Esophagus squamous epithelium (tissue), 5 donors: ENCODE measurements at places on chromosomes 13 and 19.

GRCh38 chr13:102825400-102825799, 20.4 kb upstream of the ERCC5 start:
- no peak for DNase-seq

DNA sequence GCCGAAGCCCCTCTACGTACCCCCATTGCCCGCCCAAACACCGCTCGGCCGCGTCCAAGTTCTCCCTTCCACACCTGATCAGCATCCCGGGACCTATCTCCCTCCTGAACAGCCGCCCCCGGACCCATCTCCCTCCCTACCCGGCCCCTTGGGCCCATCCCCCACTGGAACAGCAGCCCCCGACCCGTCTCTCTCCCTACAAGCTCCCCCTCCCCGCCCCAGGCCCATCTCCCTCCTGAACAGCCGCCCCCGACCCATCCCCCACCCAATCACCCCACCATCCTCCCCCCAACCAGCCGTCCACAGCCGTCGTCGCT, 610 bp downstream of the ZSCAN1 start:
- DNase-seq = no peak

GRCh38 chr19:6509118-6509971, 7.2 kb upstream of the TUBB4A start:
- no peak for DNase-seq

- no peak for DNase-seq
Observed at GRCh38 chr13:41639237-41639904, 182.0 kb downstream of the RGCC start.

DNA sequence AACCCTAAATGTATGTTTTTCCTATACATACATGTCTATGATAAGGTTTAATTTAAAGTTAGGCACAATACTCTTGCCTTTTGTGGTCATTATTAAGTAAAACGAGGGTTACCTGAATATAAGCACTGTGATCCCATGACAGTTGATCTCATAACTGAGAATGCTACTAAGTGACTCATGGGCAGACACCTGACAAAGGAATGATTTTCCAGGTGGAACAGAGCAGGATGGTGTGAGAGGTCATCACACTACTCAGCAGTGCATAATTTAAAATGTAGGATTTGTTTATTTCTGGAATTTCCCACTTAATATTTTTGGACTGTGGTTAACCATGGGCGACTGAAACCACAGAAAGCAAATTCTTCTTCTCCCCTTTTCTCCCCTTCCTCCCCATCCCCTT, 178.9 kb downstream of the UGGT2 start:
- DNase-seq = no peak

- no peak for DNase-seq
Observed at GRCh38 chr13:95643936-95644598, 439 bp downstream of the DZIP1 start.

DNA sequence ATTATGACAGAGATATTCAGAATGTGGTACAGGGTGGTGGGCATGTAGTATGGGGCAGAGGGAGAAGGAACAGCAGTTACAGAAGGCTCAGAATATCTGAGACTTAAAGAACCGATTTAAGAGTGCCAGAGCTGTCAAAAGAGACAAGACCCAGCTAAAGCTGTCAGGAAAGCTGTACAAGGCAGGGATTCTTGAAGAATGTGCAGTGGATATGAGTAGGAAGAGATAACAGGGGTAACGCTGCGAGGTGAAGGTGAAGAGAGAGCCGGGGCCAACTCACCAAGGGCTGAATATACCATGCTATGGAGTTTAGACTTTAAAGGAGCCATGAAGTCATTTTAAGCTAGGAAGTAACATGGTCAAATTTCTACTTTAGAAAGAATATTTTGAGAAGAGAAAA, 381.0 kb downstream of the DIAPH3 start:
- no peak for DNase-seq

- no peak for DNase-seq
Observed at GRCh38 chr13:63025741-63026140, 1610.1 kb upstream of the PCDH20 start.

DNA sequence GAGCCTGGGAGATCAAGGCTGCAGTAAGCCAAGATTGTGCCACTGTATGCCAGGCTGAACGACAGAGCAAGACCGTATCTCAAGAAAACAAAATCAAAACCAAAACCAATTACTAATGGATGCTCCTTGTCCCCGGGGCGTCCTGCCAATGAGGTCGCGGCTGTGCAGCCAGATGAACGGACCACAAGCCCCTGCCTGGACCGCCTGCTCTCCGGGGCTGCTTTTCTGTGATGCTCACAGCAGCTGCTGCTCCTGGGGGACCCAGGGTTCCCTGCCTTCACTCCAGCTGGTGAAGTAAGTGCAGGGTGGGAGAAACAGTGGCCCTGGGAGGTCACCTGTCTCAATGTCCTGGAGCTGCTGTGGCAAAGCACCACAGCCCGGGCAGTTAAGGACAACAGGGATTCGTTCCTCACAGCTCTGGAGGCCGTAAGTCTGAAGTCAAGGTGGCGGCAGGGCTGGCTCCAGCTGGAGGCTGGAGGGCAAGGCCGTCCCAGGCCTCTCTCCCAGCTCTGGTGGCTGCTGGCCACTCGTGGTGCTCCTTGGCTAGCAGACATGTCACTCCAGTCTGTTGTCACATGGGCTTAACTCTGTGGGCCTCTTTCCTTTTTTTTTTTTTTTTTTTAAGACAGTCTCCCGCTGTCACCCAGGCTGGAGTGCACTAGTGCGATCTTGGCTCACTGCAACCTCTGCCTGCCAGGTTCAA, 10.1 kb downstream of the COPE start:
- no peak for DNase-seq

- DNase-seq = no peak
Observed at GRCh38 chr13:44884076-44884729, 105.1 kb downstream of the NUFIP1 start.

- DNase-seq = no peak
Observed at GRCh38 chr19:51743405-51743804, 8.3 kb downstream of the FPR1 start.

- no peak for DNase-seq
Observed at GRCh38 chr13:114065926-114066774, 66.3 kb downstream of the RASA3 start.

DNA sequence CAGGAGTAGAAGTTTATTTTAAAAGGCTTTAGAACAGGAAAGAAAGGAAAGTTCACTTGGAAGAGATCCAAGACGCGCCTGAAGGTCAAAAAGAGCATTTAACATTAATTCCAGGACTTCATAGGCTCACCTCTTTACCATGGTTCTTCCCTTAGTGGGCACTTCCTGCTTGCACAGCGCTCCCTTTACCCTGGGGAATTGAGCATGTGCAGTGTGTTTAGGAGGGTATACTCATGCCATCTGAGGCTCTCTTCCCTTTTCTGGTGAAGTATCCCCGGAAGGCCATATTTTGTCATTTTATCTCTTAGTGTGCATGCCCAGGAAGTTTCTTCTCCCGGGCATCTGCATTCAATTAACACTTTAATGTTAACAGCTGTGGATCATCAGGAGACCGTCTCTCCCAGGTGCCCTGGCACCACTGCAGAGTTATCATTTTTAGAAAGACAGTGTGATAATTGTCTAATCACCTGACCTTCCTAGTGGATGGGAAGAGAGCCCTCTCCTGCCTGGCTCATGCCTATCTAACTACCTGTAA, 66.1 kb upstream of the ABCC4 start:
- no peak for DNase-seq

- DNase-seq = no peak
Observed at GRCh38 chr19:54160182-54160811, 776 bp upstream of the LENG1 start.

- no peak for DNase-seq
Observed at GRCh38 chr19:47305309-47305751, 4.3 kb upstream of the C5AR1 start.

DNA sequence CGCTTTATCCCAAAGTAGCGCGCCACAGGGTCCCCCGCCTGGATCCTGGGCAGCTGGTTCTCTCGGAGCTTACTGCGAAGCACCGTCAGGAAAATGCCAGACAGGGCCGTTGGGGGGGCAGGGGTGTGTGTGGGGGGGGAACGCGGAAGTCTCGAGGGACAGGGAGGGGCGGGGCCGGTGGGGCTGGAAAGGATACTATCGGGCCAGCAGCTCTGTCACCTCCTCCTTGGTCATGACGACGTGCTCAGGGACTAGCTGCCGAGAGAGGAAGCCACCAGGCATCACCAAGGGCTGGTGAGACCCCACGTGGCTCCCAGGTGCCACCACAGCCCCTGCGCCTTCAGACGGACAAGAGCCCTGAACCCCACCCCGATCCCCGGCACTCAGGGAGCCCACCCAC, 5.3 kb downstream of the POLR2E start:
- DNase-seq = no peak

DNA sequence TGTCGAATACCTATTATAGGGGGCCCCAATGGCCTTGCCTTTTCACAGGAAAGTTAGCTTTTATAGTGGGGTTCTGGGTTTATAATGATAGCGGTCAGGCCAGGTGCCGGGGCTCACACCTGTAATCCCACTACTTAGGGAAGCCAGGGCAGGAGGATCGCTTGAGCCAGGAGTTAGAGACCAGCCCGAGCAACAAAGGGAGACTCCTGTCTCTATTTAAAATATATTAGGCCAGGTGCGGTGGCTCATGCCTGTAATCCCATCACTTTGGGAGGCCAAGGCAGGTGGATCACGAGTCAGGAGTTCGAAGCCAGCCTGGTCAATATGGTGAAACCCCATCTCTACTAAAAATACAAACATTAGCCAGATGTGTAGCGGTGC, 7.3 kb downstream of the RPS11 start:
- DNase-seq = no peak

DNA sequence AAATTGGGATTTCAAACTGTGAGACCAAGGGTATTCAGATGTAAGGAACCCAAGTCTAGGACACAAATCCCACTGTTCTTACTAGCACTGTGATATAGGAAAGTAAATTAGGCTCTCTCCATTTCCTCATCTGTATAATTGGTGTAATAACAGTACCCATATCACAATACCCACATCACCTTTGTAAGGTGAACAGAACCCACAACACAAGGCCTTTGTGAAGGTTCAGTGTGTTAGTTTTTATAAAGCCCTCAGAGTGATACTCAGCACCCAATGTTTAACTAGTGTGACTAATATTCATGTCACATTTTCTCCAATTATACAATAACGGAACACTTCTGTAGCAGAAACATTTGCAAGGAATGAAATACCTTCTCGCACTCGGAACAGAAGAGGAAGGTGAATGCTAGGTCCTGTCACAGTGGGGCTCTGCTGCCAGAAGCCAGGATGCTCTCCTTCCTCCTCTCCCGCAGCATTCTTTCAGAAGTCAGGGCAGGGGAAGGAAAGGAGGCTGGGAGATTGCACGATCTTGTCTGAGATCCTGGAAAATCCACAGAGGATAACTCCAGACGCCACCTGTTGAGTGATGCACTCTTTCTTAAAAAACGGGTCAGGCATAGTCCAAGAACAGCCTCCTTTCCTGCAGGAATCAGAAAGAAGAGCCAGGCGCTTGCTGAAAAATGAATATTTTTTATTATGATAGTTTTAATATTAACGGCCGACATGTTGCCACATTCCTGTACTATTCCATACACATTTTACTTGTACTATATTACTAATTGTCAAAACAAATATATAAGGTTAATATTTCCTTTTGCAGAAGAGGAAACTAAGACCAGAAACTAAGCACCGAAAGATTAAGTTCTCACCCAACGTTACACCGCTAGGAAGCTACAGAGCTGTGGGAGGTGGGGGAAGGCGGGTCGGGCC, 762 bp downstream of the ZNF45 start:
- no peak for DNase-seq

- no peak for DNase-seq
Observed at GRCh38 chr13:112929783-112930055, 39.3 kb upstream of the MCF2L start.

DNA sequence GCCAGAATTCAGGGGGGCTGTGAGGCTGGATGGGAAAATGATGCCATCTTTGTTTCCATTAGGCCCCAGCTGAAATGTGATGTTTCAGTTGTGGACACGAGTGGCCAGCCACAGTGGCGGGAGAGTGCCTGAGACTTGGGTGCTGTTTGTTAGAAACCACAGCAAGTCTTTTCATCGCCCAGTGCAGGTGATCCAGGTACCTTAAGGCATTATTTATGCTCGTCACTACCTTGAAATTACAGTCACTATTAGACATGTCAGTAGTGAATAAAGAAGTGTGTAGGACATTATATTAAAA, 82.5 kb upstream of the TM9SF2 start:
- no peak for DNase-seq

- DNase-seq = no peak
Observed at GRCh38 chr13:83168590-83168989, 713.7 kb downstream of the SLITRK1 start.

- no peak for DNase-seq
Observed at GRCh38 chr13:106311004-106311403, 224.5 kb downstream of the EFNB2 start.

GRCh38 chr13:67145950-67146349, 84.2 kb downstream of the PCDH9 start:
- DNase-seq = no peak

- no peak for DNase-seq
Observed at GRCh38 chr19:5907241-5907640, 2.6 kb downstream of the VMAC start.

- no peak for DNase-seq
Observed at GRCh38 chr13:32894589-32895001, 121.6 kb upstream of the KL start.

DNA sequence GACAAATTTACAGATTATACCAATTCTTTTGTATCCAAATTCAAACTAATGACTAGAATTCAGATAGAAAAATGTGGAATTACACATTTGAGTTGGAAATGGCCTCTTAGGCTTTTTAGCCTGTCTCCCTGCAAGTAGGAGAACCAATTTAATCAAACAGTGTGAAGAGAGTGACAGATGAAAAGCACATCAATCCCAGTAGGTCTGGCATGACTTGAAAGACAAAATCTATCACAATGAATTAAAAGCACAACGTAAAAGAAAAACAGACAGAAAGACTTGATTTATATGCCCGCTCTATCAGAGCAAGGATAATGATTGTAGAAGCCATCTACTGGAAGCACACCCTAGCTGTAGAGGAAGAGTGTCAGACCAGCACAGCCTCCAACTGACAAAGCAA, 1084.4 kb upstream of the SPRY2 start:
- no peak for DNase-seq

GRCh38 chr13:21106089-21106488, 44.7 kb upstream of the LATS2 start:
- DNase-seq = no peak

- DNase-seq = no peak
Observed at GRCh38 chr19:53927739-53928138, 18.7 kb downstream of the CACNG7 start.

- DNase-seq = no peak
Observed at GRCh38 chr13:42592915-42593900, 19.3 kb downstream of the TNFSF11 start.

GRCh38 chr13:39641645-39642044, 13.8 kb upstream of the COG6 start:
- no peak for DNase-seq
